Activated CD8-positive, alpha-beta memory T cell treated with anti-CD3 and anti-CD28 coated beads, Interleukin-2, amount 50 U/mL, for 4 hours (primary cell): ENCODE measurements at places on chromosomes 16 and 17.

DNA sequence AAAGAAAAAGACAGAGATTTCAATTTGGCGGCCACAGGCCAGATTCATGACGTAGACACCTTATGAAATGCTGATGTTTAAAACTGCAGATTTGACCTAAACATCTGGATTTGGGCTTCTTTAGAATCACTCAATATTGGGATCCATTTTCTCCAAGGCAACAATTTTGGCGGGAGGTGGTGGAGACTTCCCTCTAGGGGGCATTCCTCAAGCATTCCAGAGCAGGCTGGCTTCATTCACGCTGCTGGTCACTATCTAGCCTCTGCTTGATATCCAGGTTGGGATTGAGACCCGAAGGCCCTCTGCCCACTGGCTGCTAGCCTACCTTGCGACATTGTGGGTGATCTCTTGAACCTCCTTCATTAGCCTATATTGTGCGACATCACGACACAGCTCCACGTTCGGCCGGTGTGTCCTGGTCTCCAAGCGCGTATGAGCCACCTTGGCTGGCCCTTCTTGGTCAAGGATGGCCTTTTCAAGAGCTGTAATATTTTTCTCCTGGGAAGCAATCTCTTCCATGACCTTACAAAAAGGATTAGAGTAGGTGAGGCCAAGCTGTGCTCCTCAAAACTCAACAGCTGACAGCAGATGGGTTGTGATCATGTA, 24.5 kb downstream of the FBXO39 start:
- no peak for DNase-seq

- no peak for DNase-seq
These were observed 115.9 kb downstream of the DYNLRB2 start for GRCh38 chr16:80656711-80657150.

- DNase-seq: no peak
These were observed 2.3 kb downstream of the PRSS21 start for GRCh38 chr16:2819179-2819938.

GRCh38 chr16:23724096-23724784, 11.2 kb upstream of the ERN2 start:
- no peak for DNase-seq

GRCh38 chr17:37301288-37301687, 74.5 kb upstream of the C17orf78 start:
- no peak for DNase-seq

DNA sequence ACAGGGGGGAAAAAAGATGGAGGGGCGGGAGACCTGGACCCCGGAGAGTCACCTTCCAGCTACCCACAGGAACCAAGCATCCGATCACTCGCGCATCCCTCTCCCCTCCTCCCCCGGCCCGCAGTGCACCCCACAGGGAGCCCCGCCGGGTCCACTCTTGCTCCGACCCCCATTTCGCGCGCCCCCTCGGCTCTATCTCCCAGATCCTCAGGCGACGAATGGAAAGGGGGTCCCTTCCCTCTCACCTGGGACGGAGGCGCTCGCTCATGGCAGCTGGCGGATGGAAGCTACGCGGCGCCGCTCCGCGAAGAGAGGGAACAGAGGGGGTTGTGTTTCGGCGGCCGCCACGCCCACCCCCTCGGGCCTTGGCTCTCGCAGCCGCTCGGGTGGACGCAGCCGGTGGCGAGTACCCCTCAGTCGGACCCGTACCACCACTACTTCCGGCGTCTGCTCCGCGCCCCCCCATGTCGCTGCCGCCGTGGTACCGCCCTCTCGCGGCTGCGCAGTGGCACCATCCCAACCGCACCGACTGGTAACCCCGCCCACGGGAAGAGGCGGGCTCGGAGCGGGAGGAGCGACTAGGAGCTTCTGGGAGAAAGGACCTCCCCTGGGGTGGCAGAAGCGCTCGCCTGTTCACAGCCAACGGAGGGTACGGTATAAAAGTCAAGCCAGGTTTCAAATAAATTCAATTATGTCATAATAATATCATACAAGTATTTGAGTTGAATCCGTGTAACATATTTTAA, 29.7 kb downstream of the CPSF4L start:
- DNase-seq: peak; percentile 97

DNA sequence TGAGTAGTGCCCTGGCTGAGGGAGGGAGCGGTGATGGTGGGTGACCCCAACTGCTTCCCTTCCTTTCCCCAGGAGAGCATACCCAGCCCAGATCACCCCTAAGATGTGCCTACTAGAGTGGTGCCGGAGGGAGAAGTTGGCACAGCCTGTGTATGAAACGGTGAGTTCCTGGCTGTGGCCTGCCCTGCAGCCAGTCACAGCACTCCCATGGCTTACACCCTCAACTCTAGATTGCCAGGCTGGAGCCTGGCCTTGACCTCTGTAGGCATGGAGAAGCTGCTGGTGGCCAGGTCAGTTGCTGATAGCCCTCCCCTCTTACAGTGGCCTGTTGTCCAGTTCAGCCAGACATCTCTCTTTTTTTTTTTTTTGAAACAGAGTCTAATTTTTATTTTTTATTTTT, 8.6 kb upstream of the NFATC3 start:
- no peak for DNase-seq

DNA sequence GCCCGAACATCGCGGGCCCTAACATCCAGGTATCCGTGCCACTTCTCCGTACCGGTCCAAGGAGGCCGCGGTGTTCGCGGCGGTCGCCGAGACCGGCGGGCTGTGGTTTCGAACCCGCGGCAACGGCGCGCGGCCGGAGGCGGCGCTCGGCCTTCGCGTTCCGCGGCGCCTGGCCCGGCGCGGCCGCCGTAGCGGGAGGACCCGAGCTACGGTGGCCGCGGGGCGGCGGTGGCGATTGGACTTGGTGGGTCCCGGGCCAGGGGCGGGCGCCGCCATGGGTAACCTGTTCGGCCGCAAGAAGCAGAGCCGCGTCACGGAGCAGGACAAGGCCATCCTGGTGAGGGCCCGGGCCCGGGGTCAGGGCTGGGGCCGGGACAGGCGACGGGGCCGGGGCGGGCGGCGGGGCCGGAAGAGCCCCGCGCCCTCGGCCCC, at the start of gene CHMP6:
Gene CHMP6 (plus strand): TSS at position 197 of the 432 bp plus-strand sequence. CDS start 78 bp downstream, at position 275.
- peak; percentile 74 for DNase-seq

DNA sequence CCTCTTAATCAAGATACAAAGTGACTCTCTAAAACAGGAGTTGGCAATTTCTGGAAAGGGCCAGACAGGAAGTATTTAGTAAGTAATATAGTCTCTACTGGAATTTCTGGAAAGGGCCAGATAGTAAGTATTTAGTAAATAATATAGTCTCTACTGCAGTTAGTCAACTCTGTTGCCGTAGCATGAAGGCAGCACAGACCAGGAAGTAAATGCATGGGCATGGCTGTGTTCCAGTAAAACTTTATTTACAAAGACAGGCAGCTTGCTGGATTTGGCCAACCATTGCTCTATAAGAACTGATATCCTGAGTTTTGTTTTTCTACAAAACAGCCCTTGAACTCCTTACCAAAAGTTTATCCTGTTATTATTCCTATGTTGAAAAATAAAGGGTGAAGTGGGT, 16.9 kb downstream of the LDAF1 start:
- DNase-seq: no peak

DNA sequence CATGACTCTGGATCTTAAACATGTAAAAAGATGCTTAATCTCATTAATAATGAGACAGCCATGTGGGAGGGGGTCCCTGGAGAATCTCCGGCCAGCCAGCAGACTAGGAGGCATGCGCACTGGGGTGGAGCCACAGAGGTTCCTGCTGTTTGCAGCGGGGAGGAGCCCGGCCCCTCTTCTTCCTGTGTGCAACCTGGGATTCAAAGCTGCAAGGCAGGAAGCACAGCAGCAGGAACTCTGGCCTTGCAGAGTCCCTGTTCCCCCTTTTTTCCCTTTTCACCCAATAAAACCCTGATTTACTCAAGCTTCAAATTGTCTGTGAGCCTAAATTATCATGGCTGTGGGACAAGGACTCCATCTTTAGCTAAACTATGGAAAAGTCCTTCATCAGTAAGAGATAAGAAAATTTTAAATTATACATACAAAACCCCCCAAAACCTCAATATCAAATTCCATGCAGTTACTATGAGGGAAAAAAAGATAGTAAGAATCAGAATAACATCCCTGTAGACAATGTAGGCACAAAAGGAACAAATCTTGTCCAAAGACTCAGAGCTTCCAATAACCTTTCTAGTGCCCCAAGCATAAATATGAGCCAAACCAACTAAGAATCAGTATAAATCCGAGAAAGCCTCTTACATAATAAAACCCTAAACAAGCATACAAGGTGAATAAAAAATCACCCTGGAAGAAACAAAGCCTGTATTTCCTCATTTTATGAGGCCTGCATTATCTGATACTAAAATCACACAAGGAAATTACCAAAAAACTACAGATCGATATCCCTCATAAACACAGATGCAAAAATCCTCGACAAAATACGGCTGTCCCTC, 12.1 kb downstream of the CFDP1 start:
- no peak for DNase-seq

DNA sequence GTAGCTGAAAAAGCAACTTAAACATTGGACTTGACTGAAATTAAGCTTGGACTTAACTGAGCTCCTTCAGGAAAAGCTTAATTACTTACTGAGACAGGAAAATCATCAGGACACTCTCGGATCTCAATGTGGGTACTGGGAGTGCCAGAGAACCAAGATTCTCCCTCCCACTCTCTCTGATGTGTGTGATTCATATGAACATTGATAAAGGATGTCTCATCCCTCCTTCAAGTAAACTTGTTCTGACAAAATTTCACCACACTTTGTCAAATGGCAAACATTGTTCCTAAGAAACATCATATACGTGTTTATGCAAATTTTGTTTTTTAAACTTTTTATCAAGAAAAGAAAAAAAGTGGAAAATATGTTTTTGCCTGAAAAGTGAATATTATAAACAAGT, 4.1 kb upstream of the SLFN5 start:
- no peak for DNase-seq

GRCh38 chr17:10748531-10749181, 18.8 kb upstream of the TMEM220 start:
- no peak for DNase-seq

DNA sequence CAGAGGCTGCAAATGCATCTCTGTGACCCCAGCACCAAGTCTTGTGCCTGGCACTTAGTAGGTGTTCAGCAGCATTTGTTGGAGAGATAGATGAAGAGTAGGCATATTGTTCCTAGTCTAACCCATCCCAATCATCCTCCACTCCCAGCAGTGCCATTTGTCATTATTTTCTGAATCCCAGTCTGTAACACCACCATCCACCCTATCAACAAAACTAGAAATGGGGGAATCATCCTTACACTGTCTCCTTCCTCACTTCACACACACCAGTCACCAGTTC, 95.9 kb upstream of the TBX2 start:
- DNase-seq: no peak

DNA sequence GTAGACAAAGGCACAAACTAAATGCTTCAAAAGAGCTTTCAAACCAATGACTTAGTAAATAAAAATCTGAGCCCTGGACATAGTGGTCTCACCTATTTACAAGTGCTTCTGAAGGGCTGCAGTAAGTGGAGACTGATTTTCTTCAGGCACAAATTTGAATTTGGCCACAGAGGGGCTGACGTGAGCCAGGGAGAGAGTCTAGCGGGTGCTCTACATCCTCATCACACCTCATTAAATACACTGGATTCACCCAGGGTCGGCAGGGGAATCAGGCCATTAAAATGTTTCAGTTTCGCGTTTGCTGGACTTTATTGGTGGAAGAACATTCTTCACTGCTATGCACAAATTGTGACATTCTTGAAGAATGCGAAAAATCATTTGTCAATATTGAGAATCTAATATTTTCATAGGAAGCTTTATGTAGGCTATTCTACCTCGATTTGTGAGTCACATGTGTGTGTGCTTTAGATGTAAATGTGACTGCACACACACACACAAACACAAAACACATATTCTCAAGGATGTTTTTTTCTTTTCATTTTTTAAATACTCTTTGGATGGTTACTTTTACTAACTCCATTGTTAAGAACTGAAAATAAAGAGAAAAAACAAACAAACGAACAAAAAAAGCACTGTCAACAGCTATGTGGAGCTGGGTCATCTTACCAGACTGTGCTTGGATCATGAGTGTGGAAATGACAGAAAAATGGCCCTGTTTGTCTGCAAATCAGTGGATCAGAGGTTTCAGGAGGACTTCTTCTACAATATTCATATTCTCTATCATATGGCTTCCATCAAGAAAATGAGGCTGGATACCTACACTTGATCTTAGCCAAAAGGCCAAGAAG, 58.9 kb downstream of the CDH11 start:
- no peak for DNase-seq

GRCh38 chr17:51673070-51673469, 412.7 kb downstream of the UTP18 start:
- no peak for DNase-seq

DNA sequence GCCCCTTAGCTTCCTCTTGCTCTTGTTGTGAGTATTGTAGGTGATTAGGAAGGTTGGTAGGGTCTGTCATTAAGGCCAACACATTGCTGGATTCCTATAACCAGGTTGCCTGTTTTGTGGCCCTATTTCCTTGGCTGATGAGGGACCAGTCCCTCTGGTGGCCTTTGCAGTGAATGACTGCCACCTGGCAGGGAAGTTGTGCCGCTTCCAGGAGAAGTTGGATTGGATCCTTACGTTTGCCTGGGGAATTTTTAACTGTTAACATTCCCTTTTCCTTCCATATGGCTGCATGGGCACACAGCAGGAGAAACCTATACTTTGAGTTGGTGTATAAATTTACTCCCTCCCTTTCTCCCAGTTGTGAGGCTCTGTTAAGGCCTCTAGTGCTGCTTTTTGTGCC, 32.4 kb downstream of the LCMT1 start:
- DNase-seq: no peak

GRCh38 chr16:90070440-90070839, 6.7 kb downstream of the PRDM7 start:
- DNase-seq: no peak

DNA sequence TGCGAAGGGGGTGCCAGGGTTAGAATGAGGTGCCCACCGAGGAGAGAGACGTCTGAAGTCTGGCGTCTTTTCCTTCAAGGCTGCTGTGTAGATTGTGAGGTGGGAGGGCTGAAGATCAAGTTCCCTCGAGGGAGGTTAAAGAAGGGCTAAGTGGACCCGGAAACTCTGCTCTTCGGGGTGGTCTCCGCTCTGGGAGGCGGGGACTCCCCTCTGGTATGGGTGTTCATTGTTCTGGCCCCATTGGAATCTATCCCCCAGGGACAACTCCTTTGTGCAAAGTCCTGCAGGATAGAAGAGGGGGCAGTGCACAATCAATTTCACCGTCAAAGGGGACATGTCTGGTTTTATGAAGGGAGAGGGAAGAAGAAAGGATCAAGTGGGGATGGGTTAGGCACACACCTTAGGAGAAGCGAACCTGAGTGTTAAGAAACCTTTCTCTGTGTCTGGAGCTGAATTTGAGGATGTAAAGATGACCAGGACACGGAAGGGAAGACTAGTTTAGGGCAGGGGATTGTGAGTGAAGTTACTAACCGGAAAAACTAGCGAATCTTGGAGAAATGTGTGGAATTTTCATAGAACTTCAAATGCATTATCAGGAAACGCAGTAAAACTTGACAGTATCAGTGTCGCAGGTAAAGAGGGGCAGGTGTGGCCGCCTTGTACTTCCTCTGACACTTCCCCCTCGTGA, 809 bp upstream of the RAB34 start:
- DNase-seq: no peak
